ENCODE measurements at places on chromosomes 4 and X.

DNA sequence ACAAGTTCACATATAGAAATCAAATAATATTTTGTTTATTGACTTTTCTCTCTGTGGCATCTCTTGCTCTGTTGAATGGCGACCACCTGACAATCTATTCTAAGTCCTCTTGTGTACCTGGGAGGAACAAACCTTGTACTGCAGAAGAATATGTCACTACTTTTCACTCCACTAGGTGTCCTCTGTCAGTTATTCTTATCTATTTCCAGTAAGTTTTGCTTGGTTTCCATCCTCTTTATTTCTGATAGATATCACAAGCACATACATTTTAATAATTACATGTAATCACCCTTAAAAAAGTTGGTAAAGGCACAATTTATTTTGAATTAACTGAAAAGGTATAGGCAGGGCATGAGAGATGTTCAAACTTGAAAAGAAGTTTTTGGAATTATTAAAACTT lies 238.4 kb downstream of the SNCA start:
- DNase-seq: no peak

GRCh38 chrX:68358679-68359078 lies 74.6 kb downstream of the OPHN1 start:
- no peak for DNase-seq

DNA sequence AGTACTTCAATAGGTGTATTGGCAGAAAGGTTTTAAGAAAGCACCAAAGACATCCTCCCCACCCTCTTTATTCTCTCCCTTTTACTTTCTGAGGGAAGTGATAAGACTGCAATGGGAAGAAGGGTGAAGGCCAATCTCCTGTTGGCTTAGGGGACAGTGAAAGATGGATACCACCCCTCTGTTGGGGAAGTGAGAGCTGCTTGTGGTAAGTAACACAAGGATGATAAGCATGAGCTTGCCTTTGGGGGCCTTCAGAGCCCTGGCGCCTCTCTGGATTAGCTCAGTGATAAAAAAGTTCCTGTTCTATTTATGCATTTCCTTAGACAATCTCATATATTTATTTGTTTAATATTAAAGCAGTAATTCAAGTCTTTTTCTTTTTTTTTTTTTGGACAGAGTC lies 5.2 kb upstream of the KLF8 start:
- DNase-seq: no peak

- no peak for DNase-seq
Measured at GRCh38 chr4:90254357-90254756, 127.2 kb downstream of the CCSER1 start.

- DNase-seq: no peak
Measured at GRCh38 chr4:182577411-182577810, 334.2 kb downstream of the TENM3 start.

DNA sequence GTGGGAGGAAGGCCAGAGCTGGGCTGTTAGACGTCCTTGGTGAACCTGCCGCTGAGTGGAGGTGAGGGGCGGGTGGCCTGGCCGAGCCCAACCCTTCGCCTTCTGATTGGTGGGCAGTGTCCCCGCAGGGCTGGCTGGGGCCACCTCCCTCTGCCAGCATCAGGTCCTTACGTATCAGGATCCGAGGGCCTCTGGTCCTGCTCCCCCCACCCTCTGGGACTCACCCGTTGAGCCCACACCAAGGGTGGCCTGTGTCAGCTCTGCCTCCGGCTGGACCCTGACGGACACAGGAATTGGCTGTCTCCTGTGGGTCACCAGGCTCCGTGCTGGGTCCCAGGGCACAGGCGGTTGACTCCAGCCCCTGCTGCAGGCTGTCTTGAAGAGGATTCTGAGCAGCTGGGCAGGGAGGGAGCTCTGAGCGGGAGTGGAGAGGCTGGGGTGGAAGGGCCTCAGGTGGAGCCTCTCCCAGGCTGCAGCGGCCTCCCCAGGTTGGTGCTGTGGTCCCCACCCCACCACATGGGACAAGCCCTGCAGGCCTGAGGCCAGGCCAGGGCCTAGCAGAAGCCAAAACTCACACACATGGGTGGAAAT lies 58.4 kb upstream of the NKX1-1 start:
- no peak for DNase-seq

- DNase-seq: no peak
Measured at GRCh38 chr4:83556006-83556707, 20.2 kb downstream of the GPAT3 start.

DNA sequence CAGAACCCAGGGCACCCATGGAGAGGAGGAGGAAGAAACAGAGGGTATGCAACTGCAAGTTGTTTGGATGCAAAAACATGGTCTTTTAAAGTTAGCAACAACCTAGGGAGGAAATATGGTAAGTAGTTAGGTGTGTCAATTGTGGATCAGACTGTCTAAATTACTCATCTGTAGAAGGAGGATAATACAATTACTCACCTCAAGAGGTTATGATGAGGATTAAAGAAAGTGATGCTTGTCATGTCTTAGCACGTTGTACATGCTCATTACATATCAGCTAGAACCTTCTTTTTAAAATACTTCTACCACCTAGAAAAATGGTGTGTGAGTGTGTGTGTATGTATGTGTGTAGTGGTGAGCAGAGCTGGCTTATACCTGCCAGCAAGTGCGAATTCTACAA lies 2.3 kb upstream of the C1QTNF7 start:
- DNase-seq: no peak

DNA sequence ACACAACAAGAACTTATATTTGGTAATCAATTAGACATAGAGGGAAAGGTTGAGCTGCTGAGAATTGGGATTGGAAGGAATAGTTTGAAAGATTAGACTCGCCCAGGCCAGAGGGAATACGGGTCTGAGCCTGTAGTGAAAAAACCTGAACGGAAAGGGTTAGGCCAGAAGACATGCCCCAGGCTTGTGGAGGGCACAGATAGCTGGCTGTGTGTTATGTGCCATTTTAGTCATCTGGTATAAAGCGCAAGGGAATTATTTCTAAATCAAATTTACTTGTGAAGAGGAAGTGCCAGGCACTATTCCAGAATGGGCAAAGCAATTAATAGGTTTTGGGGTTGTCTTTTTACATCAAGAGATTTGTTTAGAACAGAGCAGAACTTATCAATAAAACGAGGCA lies 187.5 kb upstream of the ANKRD50 start:
- DNase-seq: no peak

DNA sequence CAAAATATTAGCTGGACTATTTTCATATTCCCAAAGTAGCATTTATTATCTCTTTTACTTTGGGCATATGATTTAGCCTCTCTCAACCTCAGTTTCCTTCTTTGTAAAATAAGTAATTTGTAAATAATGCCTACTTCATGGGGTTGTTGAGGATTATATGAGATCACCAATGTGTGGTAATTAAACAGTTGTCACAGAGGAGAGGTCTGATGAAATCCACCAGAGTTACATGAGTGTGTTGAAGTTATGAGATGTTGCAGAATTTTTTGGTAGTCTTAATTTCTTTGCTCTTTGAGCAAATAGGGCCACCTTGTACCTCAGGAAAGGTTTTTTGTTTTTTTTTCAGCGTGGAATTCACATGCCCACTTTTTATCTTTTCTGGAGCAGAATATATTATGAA lies 1.4 kb downstream of the COX7B start:
- DNase-seq: no peak

DNA sequence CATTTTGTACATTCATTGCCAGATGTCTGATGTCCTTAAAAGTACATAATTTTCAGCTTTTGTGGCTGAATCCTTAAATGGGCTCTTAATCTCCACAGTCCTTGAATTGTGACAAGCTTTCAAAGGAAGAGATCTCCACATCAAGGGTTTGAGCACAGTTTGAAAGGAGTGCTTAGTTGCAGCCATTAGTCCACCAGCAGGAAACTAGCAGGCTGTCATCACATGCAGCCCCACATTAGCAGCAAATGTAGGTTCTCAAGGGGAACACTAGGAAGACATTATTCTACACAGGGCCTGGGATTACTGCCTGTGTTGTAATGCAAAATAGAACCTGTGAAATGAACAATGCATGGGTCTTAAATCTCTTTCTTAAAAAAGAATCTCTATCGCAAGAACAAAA lies 173.2 kb downstream of the CBLL2 start:
- no peak for DNase-seq
